ENCODE measurements at places on chromosomes 5 and 9. TPM values are rescaled to one million over a fixed set of nuclear protein-coding genes. Genes with fewer than 3 reads are reported as not detected.
A peak's percentile ranks its signal among the peaks of the same experiment; 100 is the strongest.

DNA sequence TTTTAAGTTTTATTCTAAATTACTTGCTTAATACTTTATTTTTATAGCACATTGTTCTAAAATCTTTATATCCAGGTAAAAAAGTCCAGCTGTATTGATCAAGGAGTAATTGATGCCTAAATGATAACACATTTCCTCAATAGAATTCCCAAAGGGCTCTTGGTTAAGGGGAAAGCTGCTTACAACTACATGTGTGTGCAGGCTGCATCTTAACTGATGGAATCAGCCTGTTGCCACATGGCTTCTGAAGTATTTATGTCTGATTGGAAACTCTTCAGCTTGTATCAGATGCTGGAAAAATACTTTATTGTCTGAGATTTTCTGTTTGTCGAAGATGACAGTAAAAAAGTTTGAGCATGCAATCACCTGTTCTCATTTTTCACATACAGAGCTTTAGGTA lies 182.6 kb downstream of the FBXL7 start:
- DNase-seq: no peak

GRCh38 chr5:135894276-135894675 lies 1.4 kb downstream of the IL9 start:
- DNase-seq: no peak

GRCh38 chr5:5644249-5644648 lies 221.8 kb downstream of the ICE1 start:
- DNase-seq: no peak

GRCh38 chr5:45189481-45189880 lies 380.7 kb downstream of the MRPS30 start:
- DNase-seq: no peak

DNA sequence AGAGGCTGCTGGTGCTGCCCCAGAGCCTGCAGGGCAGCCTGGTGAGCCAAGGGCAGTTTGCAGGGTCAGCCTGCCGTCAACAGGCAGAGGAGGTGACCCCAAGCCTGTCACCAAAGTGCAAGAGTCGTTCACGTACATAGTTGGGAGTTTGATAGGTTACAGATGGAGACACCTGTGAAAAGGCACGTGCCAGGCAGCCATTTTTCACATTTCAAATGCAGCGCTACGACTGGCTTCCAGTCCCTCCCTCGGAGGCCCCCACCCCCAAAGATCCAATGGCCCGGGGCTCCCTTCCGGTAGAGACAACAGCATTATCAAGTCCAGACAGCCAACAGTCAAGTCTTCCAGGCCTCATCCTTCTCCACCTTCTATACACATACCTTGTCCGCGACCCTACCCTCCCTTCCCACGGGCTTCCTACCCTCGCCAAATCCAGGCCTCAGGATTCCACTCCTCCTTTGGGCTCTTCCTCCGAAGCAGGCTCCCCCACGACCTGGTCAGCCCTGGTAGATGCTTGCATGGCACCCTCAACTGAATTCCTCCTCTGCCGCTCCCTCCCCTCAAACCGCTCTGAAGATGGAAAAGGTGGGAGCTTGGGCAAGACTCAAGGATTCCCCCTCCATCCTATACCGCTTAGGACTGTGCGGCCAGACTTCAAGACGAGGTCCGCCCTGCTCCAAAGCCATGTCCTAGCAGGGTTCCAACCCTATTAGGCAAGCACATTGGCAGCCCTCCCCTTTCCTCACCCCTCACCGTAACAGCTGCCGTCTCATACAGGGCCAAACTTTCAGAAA lies 13.2 kb downstream of the HNRNPH1 start:
- DNase-seq: no peak

GRCh38 chr5:83718195-83718825 lies 2.3 kb downstream of the HAPLN1 start:
- DNase-seq: peak; percentile 18

- DNase-seq: no peak
Measured at GRCh38 chr5:73709536-73710129, 83.6 kb downstream of the ARHGEF28 start.

DNA sequence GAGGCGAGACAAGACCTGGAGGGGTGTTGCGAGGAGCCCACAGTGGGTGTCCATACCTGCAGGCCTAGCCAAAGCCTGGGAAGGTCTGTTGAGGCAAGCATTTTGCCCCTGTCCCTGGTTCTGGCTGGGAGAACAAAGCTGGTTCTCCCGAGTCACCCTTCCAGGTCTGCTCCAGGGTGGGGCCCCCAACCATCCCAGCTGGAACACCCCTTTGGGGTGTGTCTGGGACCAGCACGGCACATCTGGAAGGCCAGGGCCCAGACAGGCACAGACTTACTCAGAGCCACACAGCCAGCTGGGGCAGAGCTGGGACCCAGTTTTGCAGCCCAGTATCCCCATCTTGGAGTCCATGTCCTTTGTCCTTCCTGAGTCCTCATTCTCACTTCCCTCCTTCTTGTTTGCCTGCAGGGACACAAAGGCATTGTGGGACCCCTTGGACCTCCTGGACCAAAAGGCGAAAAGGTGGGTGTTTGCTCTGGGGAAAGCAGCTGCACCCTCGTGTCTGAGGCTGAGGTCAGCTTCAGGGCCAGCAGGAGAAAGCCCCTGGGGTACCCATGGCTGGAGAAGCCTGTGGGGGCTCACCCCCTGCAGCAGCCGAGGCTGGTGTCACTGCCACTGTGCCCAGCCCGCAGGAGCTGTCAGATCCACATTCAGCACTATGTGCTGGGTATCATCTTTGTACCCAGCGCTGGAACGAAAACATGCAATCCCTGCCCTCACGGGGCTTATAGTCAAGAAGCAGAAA lies 38.4 kb upstream of the ORM1 start:
- no peak for DNase-seq

- no peak for DNase-seq
Measured at GRCh38 chr5:116289276-116289675, 204.5 kb downstream of the COMMD10 start.

DNA sequence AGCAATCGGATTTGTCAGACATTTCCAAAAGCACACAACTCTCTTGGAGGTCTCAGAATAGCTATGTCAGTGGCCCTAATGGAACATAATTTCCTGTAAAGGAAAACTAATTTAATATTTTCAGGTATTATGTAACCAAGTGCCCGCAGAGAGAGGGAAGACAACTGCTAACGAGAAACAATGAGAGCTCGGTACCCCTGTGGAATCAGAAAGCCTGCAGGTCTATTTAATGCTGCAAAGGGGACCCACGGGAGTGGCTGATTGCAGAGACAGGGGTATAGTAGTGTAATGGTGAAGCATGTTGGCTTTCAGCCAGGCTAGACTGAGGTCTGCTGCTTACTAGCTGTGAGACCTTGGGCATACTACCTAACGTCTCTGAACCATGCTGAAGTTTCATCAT lies 508.1 kb upstream of the BRINP1 start:
- DNase-seq: no peak

DNA sequence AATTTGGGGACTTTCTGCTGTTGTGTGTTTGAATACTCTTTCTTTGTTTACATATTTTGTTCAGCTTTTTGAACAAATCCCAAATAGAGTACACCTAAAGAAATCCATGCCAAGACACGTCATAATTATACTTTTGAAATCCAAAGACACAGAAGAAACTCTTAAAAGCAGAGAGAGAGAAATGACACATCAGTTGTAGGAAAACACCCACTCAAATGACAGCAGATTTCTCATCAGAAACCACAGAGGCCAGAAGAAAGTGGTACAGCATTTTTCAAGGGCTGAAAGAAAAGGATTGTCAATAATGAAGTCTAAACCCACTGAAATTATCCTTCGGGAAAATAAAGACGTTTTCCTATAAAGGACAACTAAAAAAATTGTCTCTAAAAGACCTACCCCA lies 378.6 kb downstream of the GADD45G start:
- DNase-seq: no peak

- DNase-seq: no peak
Measured at GRCh38 chr9:97564291-97565175, 63.1 kb downstream of the TMOD1 start.

DNA sequence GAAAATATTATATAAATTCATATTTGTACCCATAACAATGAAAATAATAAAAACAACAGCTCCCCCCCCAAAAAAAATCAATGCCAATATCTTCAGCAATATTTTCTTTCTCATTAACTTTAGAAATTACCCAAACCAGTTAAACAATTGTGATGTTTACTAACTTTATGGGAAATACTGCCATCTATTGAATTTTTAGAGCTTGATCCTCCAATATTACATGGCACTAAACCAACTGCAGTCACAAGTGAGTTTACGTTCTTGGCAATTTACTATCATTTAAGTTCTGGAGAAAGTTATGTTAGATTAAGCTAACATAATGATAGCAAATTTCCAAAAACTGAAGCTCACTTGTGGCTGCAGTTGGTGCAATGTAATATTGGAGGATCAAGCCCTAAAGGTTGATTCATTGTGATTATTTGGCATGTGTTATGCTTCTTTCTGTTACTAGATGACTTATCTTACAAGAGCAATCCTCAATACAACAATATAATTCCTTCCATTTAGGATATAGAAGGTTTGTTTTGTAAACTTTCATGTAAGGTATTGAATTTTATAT lies 379.5 kb downstream of the CDH18 start:
- DNase-seq: no peak

GRCh38 chr9:70044490-70045307 lies 1.1 kb downstream of the MAMDC2 start:
- no peak for DNase-seq

DNA sequence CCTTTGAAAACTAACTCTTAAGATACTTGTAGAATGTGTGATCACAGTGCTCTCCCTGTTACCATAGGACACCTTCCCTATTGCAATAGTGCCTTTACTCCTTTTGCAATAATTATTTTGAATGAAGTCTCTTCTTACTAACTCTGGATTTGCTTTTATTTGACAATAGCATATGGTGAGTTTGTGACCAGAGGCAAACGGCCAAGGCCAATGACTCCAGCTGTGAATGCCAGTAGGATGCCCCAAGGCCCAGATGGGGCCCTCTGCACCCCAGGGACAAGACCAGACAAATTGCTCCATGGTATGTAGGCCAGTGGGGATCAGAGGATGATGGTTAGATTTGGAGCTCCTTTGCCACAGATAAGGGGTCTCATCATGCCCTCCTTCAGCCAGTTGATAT lies 116.9 kb downstream of the NPR3 start:
- no peak for DNase-seq

- no peak for DNase-seq
Measured at GRCh38 chr5:122756264-122756911, 18.5 kb upstream of the SNX2 start.

DNA sequence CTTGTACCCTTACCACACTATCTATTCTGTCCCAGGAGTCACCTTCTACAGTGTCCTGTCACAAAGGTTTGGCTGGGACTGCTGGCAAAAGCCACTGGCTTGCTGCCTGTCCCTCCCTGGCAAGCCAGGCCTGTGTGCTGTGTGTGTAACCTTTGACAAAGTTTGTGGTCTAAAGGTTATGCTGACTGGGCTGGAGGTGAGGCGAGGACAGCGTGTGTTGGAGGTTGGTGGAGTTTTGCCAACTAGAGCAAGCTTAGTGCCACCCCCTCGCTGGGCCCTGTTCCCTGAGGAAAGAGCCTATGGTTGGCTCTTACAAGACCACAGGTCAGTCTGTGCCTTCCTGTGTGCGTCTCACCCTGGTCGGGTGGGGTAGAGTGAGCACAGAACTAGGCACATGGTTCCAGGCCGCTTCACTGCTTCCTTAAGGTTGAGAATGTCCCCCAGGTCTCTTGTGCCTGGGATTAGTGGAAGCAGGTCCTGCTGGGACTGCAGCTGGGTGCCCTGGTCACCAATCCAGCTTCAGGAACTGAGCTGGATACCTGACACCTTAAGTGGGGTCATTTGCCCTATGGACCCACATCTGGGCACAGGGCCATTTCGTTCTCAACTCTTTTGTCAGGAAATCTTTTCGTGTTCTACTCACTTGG lies 152.2 kb downstream of the GADD45G start:
- no peak for DNase-seq

DNA sequence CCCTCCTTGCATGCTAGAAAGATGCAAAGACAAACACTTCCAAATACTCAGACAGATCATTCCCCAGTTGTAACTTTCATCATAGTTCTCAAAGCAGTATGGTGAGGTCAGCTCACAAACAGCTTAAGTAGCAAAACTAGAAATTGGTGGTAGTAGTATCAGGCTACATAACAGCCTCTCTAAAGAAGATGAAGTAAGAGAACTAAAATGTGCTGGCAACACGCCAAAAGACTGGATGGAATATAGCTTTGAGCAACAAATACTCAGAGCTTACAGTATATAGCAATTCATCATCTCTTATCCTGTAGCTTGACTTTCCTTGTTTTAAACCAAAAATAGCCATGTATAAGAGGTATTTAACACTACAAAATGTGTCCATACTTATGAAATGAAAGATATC lies 7.5 kb downstream of the PFDN1 start:
- peak; percentile 25 for DNase-seq

DNA sequence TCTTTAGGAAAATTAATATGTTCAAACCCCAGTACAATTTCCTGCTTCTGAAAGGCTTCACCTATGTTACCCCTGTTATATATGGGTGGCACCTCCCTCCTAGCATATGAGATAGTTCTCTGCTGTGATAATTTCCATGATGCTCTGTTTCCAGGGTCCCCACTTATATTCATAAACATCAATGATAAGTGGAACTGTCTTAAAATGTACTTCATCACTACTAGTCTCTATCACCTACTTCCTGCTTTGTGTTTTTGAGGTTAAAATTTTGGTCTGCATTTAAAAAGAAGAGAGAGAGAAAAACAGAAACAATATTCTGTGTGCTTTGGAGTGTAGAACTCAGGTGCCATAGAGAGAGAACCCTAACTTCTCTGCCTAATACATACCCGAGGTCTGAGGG lies 234.7 kb downstream of the HTR1A start:
- no peak for DNase-seq

GRCh38 chr9:109242014-109242413 lies 75.0 kb upstream of the FRRS1L start:
- no peak for DNase-seq

GRCh38 chr5:27437594-27438200 lies 399.3 kb upstream of the CDH9 start:
- no peak for DNase-seq

DNA sequence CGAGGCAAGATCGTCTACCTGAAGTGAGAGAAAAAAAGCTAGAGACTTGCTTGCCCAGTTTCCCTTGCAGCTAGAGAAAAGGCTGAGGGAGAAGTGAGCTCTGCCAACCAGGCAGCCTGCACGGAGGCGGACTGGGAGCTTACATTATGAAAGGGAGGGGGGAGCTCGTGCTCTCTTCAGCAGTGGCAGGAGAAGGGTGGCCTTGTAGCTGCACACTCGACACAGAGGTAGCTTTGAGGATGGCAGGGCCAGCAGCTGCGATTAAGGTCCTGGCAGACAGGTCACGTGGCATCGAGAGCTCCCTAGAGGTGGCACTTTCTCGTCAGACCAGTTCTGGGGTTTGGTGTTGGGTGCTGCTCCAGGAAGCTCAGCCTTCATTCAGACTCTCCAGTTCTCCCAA lies 26.7 kb downstream of the APBA1 start:
- no peak for DNase-seq

CNTFR gene
- not detected for total RNA-seq

CCL19 gene
- not detected for total RNA-seq

SHROOM1 gene
- total RNA-seq: 1.6 TPM

NPDC1 gene
- 36.0 TPM for total RNA-seq

FOXD4L4 gene
- 0.12 TPM for total RNA-seq

KLF4 gene
- 0.75 TPM for total RNA-seq

PCDHA13 gene
- not detected for total RNA-seq

CYLC2 gene
- not detected for total RNA-seq

C5orf63 gene
- total RNA-seq: 9.7 TPM

PCDHB9 gene
- not detected for total RNA-seq

CTSL gene
- 33.7 TPM for total RNA-seq
